Lung (tissue), 17 donors: ENCODE measurements at places on chromosomes 7 and 10.

DNA sequence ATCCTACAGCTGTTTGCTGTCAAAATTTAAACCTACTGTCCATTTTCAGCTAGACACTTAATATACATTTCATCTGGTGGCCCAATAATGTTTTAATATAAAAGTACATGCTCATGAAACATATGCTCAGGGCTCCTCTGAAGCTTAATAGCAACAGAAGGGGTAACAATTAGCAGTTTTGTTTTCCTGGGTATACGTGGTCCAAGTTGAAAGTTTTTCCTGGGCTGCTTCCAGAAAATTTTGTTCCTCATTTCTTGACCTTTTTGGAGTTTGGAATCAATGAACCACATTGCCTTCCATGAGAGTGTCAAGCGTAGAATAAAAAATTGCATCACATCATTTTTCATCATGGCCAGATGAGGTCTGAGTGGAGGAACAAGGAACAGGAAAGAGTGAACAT lies 537.3 kb upstream of the MGMT start:
- peak; percentile 94 for DNase-seq

- DNase-seq = no peak
Measured at GRCh38 chr7:94237417-94237816, 157.3 kb upstream of the COL1A2 start.

DNA sequence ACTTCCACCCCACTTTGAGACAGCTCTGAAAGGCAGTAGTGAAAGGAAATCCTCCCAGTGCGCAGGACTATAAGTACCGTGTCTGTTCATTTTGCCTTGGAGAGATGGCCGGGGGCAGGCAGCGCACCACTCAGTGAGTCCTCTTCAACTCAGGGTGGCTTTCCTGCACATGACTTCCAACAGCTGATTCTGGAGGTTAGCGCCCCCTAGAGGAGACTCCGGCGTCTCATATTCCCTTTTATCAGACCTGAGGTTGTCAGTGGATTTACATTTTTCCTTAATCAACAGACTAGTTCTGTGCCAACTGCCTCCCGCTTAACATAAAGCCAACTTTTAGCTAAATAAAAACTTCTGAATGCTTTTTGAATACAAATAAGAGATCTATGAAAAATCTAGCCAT lies 101.0 kb downstream of the HERPUD2 start:
- no peak for DNase-seq

DNA sequence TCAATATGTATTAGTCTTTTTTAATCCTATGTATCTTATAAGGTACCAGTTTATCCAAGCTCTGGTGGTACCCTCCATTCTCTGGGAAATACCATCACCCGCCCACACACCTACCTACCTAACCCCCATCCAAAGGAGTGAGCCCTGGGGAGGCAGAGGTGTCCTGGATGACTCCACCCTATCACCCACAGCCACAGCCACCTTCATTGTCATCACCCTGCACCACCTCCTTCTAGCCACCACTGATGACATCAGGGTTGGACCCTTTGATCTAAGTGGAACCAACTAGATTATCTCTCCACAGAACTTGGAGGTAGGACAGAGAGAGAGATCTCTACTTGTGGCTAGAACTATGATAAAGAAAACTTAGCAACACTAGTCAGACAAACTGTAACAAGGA lies 259.4 kb downstream of the PARD3 start:
- DNase-seq = no peak

- DNase-seq = no peak
Measured at GRCh38 chr7:4607311-4607729, 74.8 kb upstream of the FOXK1 start.

- DNase-seq = no peak
Measured at GRCh38 chr7:19020062-19020461, 97.4 kb downstream of the TWIST1 start.

DNA sequence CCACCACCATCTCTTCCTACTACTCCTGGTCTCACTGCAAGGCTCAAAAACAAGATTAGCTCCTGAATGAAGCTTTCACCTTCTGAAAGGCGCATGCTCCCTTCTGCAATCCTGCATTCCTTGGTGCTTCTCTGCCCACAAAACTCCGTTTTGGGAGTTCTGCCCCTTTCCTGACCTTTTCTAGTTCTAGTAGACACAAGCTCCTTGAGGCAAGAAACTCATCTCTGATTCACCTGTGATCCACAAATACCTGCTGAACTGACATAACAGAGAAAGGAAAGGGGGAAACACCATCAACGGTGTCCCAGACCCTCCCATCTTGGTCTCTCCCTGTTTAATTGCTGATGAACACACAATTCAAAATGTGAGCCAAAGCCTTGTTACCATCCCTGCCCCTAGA lies 64.0 kb upstream of the EGR2 start:
- no peak for DNase-seq

- no peak for DNase-seq
Measured at GRCh38 chr7:143369678-143370651, 7.5 kb upstream of the FAM131B start.

GRCh38 chr7:93897680-93898079 lies 7.1 kb upstream of the TFPI2 start:
- no peak for DNase-seq

- peak; percentile 66 for DNase-seq
Measured at GRCh38 chr10:63767138-63767801, 246.1 kb downstream of the REEP3 start.

DNA sequence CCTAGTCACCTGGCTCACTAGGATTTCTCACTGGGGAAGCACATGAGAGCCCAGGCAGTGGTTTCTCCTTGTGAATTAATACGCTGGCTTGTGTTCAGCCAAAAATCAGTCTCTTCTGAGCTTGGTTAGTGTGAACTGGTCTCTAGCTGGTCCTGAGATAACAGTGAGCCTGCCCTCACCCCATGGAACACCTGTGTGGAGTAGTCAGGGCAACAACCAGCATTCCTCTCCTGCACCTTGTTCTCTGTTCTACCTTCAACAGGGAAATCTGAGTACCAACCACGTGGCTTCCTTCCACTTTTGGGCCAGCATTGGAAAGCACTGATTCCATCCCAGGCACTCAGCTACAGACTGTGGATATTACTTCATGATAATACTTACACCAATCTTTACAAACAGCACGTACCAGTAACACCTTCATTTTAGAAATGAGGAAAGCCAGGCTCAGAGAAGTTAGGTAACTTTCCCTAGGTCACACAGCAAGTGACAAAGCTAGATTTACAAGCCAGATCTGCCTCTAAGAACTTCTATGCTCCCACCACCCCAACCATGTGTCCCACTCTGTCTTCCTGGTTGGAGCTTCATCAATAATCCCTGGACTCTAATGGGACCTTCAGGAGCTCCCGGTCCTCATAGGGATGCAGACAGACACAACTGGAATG lies 106.6 kb downstream of the GRID1 start:
- no peak for DNase-seq

GRCh38 chr10:5603091-5603847 lies 63.1 kb downstream of the ASB13 start:
- DNase-seq = no peak

DNA sequence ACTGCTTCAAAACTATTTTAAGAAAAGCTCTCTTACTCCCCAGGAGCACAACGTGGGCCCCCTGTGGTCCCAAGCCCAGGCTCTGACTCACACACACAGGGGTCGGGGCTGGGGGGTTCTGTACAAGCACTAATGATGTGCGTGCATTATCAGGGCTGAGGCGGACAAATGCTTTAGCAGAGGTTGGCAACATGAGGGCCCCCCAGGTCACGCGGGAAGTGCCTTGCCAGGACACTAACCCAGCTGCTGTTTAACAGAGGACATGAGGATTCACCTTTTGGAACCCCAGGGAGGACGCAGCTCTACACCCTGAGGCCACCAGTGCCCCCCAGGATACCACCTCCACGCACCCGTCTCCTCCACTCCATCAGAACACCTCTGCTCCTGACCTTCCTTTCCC lies 342.8 kb downstream of the DNAJB6 start:
- no peak for DNase-seq

- DNase-seq = no peak
Measured at GRCh38 chr10:308101-308500, 172.8 kb downstream of the ZMYND11 start.

- no peak for DNase-seq
Measured at GRCh38 chr10:98404571-98405359, 10.2 kb downstream of the PYROXD2 start.

- DNase-seq = peak; percentile 82
Measured at GRCh38 chr10:43105102-43105955, 28.5 kb downstream of the RET start.

DNA sequence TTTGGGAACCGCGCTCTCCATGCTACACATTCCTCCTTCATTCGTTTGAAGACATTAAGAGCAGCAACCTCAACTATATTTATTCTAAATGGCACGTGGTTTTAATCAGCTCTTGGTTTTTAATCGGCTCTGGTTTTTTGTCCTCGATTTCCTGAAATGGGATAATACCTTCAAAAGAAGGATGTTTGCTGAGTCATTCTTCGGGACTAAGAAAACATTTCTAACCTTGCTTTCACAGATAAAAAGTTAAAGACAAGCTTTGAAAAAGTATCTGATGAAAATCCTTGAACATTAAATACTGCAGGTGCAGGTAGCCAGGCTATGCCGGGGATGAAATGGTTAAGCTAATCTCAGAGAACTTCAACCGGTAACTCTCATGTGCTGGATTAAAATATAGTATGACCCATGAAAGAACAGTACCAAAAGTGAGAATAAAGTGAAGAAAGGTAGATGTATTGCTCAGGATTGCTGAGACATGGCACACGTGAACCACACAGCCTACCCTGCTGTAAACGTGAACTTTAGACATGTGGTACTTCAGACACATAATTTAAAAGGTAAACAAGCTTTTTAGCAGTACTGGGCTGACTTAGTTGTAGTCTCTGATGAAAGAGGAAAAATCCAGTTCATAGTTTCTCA lies 89.1 kb downstream of the PTPRN2 start:
- no peak for DNase-seq

GRCh38 chr7:30445770-30446169 lies 32.8 kb downstream of the NOD1 start:
- DNase-seq = peak; percentile 92

DNA sequence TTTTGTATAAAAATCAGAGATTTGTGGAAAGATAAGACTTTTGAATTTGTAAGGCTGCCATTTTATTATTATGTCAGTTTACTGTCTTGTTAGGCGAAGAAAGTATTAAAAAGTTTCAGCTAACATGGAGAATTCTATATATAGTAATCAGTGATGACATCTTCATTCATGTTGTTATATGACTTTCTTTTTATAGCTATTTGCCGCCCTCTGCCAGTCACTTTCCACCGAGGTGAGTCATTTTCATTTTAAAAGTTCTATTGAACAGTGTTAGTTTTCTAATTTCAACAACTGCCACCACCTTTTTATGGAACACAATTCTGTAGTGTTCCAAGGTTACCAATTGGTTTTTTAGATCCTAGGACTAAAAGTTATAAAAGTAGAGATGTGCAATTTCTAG lies 11.8 kb downstream of the CUTC start:
- DNase-seq = no peak

DNA sequence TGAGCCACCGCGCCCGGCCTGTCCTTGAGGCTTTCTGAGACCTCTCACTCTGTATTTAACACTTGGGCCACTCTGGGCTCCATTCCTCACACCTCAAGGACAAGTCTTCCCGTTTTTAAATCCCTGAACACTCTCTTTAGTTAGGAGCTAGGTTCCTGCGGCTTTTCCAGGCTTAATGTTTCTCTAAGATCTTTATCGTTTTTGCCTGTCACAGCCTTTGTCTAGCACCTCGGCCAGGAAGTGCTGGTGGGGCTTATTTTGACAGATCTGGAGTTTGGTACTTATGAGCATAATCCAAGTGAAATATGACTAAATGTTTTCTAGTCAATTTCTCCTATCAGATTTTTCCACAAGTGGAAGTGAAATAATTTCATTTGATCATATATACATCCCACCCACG lies 186.6 kb downstream of the DPY19L1 start:
- DNase-seq = peak; percentile 29

GRCh38 chr7:155803418-155804376 lies 8.6 kb downstream of the SHH start:
- DNase-seq = peak; percentile 74

DNA sequence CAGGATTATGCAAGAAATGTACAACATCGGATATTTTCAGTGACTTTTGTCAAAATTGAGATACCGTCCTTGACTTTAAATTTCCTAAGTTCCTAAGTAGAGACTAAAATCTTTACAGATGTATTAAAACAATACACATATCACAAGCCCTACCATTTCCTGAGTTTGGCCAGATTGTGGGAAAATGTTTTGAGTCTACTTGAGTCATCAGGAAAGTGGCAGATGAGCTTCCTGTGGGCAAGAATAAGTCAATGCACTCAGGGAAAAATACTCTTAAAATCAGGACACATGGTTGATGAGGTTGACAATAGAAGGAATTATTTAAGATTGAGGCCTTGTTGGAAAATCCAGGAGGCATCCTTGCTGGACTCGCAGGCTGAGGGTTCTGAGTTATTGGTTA lies 162.5 kb downstream of the SNX10 start:
- DNase-seq = no peak

DNA sequence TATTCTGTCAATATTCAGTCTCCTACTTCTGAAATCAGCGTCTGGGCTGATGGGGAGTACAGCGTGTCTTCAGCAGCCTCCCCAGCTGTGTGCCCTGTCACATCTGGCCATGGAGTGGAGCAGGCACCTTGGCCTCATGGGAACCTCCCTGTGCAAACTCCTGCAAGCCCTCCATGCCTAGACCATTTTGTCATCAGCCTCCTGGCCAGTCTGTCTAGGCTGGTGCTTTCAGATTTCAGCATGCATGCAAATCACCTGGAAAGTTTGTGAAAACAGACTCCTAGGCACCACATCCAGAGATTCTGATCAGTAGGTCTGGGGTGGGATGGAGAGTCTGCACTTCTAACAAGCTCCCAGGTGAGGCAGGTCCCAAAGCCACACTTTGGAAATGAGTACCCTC lies 26.2 kb upstream of the CCSER2 start:
- no peak for DNase-seq

DNA sequence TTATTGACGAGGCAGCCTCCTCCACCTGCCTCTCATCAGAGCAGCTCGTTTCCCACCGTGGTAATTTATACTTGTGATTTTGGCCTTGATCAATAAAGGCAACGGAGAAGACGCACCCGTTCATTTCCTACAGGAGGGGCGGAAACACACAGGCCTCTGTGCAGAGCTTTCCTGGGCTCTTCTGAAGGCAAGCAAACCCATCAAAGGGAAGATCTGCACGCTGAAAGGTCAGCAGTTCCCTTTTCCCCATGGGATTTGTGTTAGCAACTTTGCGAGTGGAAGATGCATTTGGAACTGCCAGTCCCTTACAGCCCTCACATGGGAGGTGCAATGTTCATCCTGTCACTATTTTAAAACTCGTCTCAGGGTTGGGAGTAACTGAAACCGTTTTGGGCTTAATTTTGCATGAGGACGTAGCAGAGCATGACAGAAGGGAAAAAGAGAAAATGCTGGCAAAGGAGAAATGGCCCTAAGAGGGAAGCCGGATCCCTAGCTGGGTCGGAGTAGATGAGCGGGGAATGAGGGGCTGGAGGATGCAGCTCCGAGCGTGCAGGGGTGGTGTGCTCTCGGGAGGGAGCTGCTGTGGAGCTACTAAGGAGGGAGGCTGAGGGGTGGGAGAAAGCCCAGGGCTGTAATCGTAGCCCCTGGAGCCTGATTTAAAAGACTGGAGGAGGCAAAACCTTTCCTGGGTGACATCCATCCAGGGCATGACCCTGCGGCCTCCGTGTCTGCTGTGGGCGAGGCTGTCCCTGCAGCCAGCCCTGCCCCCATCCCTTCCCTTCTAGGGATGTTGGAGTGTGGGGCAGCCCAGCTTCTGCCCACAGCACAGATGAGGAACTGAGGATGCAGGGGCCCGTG lies 111.1 kb upstream of the FAM20C start:
- DNase-seq = no peak
